ENCODE measurements at places on chromosomes 3 and 15.

- DNase-seq: no peak
These were observed 511.4 kb upstream of the CBLB start for GRCh38 chr3:106380232-106380631.

GRCh38 chr3:17494117-17494809 is 248.2 kb downstream of the TBC1D5 start:
- no peak for DNase-seq

- DNase-seq: no peak
These were observed 31.0 kb downstream of the NXPE3 start for GRCh38 chr3:101810022-101810418.

DNA sequence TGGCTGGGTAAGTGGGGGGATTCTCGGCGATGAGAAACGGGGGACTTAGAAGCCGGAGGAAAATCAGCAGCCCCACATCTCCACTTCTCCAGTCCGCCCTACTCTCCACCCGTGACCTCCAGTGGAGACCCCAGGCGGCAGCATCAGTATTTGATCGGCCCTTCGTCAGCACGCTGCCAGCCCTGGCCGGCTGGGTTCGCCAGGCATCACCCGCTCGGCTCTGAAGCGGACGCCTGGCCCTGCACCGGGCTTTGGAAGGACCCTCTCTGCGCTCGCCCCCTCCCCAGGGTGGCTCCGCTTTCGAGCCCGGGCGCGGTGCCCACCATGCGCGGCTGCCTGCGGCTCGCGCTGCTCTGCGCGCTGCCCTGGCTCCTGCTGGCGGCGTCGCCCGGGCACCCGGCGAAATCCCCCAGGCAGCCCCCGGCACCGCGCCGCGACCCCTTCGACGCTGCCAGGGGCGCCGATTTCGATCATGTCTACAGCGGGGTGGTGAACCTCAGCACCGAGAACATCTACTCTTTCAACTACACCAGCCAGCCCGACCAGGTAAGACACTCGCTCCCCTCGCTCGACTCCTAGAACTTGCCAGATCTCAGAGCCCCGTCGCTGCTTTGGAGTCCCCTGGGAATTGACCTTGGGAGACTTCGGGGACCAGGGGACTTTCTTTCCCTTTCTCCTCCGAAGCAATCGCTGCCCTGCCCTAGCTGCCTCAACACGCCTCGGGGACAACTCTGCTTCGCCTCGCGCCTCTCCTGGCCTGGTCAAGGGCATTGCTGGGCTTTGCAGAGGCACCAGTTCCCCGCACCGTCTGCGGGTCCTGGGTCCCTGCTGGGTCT is 561 bp downstream of the SIDT1 start:
- no peak for DNase-seq

- no peak for DNase-seq
These were observed 176.8 kb downstream of the TUSC7 start for GRCh38 chr3:116886202-116886893.

DNA sequence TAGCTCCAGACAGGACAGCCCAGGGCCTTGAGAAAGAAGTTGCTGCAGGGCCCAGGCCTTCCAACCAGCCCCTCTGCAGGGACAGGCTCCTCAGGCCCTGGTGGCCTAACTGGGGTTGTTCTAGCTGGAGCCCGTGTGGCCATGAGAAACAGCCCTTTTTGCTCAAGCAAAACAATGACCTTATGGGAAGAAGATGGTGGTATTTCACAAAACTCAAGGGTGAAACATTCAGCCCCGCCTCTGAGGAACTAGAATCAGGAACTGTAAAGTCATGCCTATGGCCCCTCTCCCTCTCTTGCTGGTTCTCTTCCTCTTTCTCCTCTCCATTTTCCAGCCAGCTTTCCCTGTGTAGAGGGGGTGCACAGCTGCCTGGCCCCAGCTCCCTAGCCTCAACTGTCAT is 273.3 kb downstream of the RPLP1 start:
- no peak for DNase-seq

DNA sequence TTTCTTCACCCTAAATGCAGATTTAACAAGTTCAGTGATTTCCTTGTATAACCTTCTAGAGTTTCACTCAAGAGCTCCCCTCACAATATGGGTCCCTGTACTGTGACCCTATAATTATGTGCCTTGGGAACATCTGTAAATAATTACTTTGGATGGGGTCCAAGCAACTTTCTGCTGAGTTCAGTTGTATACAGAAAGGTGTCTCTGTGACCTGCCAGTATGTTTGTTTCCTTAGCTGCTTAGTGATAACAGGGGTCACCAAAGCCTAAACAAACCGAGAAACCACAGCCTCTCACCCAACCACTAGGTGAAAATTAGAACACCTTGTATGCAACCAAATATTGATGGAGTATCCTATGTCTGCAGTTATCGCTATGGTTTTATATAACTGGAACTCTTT is 29.8 kb upstream of the SLC25A36 start:
- no peak for DNase-seq

DNA sequence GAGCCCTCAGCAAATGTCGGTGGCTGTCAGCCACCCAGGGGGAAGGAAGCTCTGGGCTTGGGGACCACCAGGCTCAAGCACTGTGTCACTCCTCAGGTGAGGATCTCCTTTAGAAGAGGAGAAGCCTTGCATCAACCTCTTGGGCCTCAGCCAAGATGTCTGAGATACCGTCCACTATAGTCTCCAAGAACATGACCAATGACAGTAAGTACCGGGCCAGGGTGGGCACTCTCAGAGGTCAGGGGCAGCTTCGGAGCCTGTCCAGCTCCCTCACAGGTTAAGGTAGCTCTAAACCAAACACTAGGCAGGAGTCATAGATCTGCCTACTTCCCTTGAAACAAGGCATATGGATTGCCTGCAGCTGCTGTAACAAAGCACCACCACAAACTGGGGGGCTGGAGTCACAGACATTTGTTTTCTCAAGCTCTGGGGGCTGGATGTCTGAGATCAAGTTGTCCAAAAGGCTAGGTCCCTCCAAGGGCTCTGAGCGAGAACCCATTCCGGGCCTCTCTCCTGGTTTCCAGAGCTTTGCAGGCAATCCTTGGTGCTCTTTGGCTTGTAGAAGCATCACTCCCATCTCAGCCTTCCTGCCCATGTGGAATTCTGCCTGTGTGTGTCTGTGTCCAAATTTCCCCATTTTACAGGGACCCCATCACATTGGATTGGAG is 1.3 kb downstream of the CFAP100 start:
- no peak for DNase-seq

DNA sequence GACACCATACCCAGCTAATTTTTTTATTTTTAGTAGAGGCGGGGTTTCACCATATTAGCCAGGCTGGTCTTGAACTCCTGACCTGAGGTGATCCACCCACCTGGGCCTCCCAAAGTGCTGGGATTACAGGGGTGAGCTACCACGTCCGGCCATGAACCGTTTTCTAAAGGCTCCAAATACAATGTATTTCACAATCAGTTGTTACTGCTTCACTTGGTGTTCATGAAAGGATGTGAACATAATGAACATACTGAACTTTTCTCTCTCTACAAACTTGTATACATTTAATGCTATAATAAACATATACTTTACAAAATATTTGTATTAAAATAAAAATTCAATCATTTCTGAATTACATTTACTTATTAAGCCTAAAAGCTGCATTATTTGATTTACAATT is 28.9 kb downstream of the TBL1XR1 start:
- no peak for DNase-seq

DNA sequence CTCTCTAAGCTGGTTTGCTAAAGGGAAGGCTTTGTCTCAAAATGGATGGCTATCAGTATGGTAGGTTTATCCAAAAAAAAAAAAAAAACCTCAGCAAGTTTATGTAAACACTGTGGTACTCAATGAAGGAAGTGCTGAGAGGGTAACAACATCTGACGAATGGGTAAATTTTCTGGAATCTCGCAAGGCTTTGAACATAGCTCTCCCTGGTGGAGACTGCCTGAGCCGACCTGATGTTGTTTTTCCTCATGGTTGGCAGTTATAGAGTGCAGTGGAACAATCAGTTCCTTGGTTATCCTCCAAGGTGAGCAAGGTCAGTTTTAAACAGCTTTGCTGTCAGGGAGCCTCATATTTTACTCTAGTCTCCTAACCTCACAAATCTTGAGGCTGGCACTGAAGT is 94.6 kb downstream of the ZPLD1 start:
- no peak for DNase-seq

GRCh38 chr15:89822951-89823711 is 8.5 kb upstream of the ANPEP start:
- no peak for DNase-seq

GRCh38 chr15:41513506-41514227 is at the start of gene LTK:
TSS of gene LTK (minus strand) at chr15:41513827. CDS start at chr15:41513709, 118 bp downstream.
- DNase-seq: peak; percentile 45

- no peak for DNase-seq
These were observed 125.4 kb upstream of the RAD18 start for GRCh38 chr3:9088441-9089353.

- DNase-seq: no peak
These were observed 56.2 kb upstream of the DLG1 start for GRCh38 chr3:197354568-197355001.

GRCh38 chr3:8596321-8597218 is 48.0 kb downstream of the SSUH2 start:
- DNase-seq: no peak

- DNase-seq: no peak
These were observed 17.5 kb downstream of the ALS2CL start for GRCh38 chr3:46675843-46676567.

GRCh38 chr3:17515445-17516234 is 226.8 kb downstream of the TBC1D5 start:
- no peak for DNase-seq

DNA sequence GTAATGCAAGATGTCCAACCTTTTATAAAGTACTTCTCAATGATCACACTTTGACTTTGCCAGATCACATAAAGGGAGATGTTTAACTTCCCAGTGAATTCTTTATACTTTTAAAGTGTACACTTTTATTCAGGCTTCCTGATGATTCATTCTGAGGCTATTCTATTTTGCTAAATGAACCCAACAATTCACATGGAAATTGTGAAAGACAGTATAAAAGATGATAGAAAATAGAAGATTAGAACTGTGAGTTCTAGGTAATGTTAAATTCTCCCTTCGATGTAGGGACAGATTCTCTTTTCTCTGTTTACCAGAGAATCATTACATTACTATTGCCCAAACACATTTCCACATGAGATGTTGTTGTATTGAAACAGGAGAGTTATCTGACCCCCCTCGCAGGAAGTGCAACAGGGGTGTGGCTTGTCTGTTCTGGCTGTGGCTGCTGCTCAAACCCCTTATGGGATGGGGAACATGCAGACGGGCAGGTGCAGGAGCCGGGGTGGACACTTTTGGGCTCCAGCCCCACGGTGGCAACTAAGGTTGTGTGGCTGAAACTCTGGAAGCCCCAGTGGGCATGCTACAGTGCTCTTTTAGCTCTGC is 131.3 kb upstream of the LRTM1 start:
- no peak for DNase-seq

DNA sequence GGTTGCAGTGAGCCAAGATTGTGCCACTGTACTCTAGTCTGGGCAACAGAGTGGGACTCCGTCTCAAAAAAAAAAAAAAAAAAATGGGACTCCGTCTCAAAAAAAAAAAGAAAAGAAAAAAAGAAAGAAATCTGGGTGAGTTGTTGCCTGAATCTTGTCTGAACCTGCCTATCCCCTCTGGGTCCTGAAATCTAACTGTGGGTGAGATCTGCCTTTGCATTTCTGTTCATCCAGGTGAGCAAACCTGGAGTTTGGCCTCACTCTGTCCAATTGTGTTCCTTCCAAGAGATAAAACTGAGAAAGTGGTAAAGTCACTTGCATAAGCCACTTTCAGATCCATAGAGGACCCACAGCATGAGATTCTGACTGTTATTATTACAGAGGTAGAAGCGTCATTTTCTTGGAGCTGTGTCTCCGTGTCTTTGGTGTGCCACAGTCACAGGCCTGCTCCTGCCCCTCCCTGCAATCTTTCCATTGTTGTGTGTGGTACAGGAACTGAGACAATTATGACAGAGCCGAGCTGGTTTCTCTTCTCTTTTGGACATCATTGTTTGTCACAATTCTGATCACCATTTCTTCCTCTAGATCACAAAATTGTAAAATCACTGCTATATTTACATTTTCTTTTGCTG is 235.9 kb downstream of the LPP start:
- no peak for DNase-seq

GRCh38 chr15:69392352-69392751 is 21.8 kb upstream of the KIF23 start:
- DNase-seq: no peak

DNA sequence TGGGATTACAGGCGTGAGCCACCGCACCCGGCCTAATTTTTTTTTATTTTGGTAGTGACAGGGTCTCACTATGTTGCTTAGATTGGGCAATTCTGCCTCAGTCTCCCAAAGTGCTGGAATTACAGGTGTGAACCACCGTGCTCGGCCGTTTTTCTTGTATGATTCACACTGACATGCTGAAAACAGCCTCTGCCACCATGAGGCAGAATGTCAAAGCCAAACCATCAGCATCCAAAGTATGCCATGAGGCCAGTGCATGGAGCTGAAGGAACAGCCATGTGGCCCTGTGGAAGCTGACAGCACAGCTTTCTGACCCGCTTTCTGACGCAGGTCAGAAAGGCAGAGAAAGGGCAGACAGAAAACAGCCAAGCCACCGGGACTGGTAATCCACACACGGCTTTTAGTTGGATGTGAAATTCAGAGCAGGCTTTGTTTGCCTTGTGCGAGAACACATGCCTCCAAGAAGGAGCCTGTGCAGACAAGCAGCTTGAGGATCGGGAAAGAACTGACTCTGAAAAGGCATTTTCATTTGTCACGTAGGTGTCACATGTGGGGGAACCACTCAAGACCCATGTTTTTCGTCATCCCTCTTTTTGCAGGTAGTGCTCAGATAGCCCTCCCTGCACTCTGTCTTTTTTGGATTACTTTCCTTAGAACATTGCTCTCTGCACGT is 25.1 kb downstream of the XYLB start:
- no peak for DNase-seq

- DNase-seq: no peak
These were observed 42.1 kb downstream of the EEFSEC start for GRCh38 chr3:128195369-128195768.

GRCh38 chr3:41216993-41217392 is 17.7 kb downstream of the CTNNB1 start:
- no peak for DNase-seq

- no peak for DNase-seq
These were observed 181.5 kb upstream of the LMCD1 start for GRCh38 chr3:8319935-8320634.

DNA sequence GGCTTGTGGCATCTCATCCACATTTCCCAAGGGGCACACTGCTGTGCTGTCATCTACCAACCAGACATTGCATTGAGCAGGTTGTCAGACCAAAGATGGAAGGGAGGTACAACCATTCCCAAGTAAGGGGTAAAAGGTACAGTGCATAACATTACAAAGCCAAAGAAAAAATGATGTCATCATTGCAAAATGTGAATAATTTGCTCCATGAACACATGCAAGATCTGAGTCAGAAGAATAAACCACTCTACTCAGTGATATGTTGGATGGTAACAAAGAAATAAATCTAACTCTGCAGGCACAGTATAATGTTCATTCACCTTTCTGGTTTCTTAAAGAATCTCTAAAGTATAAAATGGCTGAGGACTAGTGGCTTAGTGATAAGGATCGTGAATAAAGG is 202.7 kb downstream of the MAGI1 start:
- no peak for DNase-seq

DNA sequence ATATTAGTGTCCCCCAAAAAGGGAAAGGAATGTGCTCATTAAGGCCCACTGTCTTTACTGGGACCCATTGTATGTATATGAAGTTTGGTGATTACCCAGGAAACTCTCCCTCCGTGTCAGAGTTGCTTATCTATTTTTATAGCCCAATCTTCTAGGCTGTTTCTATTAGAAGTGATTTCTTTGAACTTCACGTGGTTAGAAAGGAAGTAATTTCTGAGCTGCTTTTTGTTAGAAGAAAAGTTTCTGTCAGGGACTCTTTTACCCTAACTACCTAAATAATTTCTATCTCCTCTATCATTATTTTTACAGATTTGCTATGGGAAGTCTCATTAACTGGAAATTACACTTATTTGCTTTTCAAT is 17.7 kb upstream of the SENP7 start:
- DNase-seq: no peak
